ENCODE measurements at places on chromosomes 1 and 21.

GRCh38 chr21:41164981-41165655, 2.8 kb upstream of the BACE2 start:
- DNase-seq: no peak

GRCh38 chr1:225915538-225915991, 8.5 kb downstream of the PYCR2 start:
- DNase-seq: no peak

GRCh38 chr21:45021428-45022347, 52.7 kb upstream of the ADARB1 start:
- no peak for DNase-seq

DNA sequence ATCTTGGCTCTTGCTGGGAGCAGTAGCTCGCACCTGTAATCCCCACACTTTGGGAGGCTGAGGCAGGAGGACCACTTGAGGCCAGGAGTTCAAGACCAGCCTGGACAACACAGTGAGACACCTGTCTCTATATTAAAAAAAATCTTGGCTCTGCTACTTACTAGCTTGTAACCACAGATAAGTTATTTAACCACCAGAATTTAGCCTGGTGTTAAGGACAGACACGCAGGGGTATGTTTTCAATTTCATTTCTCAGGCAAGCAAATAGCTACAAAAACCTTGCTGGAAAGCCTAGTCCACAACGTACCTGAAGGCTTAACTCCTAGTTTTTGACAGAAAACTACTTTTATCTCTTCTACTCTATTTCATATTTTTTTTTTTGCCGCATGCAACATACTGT, 24.8 kb upstream of the GFI1 start:
- no peak for DNase-seq

DNA sequence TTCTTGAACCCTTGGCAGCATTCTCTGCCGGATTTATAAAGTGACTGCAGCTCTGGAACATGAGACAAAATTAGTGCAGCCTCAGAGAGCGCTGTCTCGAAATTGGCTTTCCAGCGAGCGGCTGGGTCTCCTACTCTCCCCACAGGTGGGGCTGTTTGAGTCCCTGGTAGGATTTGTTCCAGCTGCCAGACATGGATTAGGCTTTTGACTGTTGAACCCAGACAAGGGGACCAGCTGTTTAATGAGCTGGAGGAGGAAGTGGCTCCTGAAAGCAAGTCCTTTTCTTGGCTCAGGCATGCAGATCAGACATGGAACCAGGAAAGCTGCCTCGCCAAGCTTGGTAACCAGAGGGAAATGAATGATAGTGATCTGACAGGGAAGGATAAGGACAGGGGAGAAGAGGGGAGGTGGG, 69.6 kb downstream of the UBIAD1 start:
- DNase-seq: no peak

DNA sequence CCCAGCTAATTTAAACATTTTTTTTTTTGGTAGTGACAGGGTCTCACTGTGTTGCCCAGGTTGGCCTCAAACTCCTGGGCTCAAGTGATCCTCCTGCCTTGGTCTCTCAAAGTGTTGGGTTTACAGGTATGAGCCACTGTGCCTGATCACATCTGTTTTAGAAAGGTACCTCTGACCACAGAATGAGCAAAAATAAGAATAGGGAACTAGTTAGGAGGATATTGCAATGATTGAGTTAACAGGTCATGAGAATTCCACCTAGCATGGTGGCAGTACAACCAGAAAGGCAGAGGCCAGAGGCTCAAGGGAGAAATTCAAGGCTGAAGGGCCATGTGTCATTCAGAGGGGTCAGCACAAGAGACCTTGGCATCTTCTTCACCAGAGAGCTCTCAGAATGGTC, 49.6 kb downstream of the ELAPOR1 start:
- no peak for DNase-seq

GRCh38 chr1:231706934-231707333, 80.3 kb downstream of the DISC1 start:
- DNase-seq: no peak

- DNase-seq: no peak
These were observed 18.6 kb upstream of the LRIF1 start for GRCh38 chr1:110982320-110982719.

DNA sequence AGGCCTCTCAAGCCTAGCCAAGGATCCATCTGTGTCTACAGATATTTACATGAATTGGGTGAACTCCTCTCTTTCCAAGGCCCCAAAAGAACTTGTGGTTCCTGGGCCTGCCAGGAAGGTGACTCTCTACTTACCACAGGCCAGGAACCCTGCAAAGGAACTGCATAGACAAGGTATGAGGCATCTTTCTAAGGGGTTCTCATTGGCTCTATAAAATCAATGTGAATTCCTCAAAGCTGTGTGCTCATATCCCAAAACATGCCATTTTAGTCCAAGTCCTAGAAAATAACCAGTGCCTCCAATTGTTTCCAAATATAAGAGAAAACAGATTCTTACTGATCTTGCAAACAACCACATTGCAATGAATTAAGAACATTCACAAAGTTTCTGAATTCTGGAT, 39.9 kb upstream of the RGL1 start:
- DNase-seq: no peak

DNA sequence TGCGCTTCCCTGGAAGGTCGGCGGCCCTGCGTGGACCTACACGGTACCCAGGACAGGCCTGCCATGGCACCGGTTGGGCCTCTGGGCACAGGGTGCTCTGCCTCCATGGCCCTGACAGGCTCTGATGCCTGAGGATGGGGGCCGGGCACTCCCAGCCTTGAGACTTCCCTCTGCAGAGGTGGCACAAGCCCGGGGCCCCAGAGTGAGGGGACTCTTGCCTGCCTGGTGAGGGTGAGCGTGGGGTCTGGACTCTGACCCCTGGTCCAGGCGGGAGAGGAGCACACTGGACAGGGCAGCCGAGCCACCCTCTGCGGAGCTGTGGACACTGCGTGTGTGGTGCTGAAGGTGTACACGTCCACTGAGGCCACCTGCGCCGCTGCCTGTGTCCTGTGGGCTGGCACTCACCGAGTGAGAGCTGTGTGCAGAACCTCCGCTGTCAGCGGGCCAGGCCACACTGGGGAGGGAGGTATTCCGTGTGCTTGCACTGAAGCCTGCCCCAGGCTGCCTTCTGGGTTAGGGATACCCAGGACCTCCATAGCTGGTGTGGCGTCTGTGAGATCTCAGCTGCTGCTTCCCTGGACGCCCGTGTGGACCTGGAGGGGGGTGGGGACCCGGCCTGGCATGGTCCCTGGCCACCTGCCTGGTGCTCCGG, 10.4 kb downstream of the SKI start:
- DNase-seq: no peak

DNA sequence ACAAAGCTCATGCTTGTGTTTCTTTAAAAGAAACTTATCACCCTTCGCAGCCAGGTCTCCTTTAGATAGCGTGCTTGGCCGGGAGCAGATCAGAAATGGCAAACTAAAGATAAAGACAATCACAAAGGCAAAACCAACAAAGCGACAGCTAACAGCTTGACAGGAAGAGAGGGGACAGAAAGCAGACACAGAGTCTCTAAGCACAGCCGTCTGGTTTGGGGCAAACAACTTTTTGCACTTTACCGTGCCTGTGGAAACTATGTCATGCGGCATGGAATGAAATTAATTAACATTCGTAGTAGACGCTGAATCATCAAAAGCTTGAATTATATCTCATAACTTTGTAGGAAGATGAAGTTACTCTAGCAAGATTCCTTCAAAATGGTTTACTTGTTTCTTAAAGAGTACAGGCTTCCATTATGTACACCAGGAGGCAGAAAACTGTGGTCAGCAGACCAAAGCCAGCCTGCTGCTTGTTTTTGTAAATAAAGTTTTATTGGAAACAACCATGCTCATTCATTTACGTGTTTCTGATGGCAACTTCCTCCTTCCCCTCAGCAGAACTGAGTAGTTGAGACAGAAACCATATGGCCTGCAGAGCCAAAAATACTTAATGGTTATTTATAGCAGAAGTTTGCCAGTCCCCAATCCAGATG, 183.2 kb downstream of the KIF26B start:
- no peak for DNase-seq

DNA sequence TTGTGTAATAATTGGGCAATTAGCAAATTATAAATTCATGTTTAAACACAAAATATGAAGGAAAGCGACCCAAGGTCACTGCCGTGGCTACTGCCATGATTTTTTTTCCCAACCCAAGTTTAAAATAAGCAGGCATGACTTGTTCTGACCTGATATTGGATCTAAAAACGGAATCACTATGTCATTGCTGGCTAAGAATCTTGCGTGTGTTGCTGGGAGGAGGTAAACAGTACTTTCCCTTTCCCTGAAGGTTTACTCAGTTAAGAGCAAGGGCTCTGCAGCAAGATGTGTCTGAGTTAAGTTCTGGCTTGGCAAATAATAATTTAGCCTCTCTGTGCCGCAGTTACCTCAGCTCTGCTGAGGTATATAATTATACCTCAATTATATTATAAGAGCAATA, 125.7 kb upstream of the L1TD1 start:
- DNase-seq: no peak

- no peak for DNase-seq
These were observed 89.3 kb downstream of the SIM2 start for GRCh38 chr21:36788120-36788638.

- no peak for DNase-seq
These were observed 9.2 kb downstream of the FCMR start for GRCh38 chr1:206912445-206913095.
